ENCODE measurements at places on chromosomes 6 and 20.
A peak's percentile ranks its signal among the peaks of the same experiment; 100 is the strongest.

DNA sequence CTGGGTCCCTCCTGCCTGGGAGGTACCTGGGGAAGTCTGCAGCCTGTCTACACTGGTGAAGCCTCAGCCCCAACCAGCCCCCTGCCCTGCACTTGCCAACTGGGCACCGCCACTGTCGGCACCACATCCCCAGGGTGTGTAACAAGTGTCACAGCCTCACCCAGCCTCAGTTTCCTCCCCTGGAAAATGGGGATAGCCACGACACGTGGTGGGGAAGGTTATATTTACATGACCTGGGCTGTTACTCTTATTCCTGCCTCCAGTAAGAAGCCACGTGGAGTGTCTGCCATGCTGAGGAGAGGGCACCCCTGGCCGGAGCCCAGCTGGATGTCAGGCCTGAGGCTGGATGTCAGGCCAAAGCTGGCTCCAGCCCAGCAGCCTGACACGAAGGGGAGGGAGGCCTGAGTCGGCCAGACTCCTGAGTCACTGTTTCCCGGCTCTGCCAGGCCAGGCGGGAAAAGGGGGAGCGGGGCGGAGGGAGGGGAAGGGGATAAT, 44.9 kb downstream of the SNAI1 start:
- DNase-seq, result no peak

DNA sequence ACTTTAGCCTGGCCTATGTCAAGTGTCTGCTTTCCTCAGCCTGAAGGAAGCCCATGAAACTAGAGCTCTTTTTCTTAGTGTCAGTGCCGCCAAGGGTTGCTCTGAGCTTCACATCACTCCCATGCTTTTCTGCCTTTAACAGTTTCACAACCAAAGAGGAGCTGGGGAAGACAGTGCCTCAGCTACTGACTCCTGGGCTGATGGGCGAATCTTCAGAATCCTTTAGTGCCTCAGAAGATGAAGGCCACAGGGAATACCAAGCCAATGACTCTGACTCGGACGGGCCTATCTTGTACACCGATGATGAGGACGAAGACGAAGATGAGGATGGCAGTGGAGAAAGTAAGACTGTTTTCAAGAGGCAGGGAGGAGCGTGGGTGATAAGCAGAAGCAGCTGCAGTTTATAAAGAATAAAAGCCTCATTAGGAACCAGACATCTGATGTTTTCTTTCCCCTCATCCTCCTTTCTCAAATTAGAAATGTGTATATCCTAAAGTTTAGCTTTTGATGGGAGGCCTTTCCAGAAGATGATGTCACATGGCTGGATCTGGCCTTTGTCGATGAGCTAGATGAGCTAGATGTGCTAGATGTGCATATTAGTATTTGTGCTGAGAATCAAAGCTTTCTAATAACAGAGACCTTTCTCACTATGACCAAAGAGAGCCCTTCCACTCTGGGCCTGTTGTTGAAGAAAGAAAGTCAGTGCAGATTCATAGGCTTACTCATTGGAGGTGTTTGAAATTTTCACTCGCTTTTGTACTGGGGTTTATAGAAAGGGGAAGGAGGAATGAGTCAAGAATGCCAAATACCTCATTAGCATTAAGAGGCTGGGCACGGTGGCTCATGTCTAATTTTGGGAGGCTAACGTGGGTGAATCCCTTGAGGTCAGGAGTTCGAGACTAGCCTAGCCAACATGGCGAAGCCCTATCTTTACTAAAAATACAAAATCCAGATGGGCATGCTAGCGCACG, 70.7 kb upstream of the LTV1 start:
- DNase-seq, result no peak

- DNase-seq, result no peak
These were observed 337.7 kb downstream of the HDGFL1 start for GRCh38 chr6:22907085-22907484.

DNA sequence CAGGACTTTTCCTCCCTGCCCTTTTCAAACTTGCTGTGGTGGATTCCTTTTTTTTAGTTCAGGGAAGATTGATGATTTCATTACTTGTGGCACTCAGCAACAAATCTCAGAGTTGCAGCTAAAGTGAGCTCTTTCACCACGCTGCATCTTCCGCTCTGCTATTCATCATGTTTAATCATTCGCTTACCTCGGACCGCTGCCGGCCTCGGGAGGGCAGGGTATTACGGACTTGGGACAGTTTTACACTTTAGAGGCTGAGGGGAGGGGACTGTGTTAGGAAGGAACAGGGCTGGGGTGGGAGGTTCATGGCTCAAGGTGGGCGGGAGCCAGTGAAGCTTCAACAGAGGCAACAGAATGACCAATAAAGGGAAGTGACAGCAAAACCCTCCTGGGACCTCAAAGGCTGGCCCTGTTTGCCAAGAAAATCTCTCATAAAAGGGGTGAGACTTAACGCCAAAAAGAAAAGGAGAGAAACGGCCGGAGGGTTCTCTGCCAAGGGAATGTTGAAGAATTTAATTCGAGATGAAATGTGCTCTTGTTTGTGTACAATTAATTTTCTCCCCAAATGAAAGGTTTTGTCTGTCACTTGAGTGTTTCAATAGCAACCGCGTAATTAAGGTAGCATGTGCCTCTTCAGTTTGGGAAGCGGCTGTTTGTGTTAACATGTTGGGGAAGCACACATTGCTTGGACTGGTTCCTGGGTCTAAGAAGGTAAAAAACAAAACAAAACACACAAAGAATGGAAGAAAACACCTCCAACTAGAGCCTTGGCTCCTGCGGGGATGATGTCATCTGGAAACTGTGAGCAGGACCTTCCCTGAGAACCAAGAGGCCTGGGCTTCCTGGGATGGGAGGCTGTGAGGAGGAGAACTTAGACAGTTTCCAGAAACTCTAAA, 72.5 kb upstream of the SULF2 start:
- peak; percentile 33 for DNase-seq

DNA sequence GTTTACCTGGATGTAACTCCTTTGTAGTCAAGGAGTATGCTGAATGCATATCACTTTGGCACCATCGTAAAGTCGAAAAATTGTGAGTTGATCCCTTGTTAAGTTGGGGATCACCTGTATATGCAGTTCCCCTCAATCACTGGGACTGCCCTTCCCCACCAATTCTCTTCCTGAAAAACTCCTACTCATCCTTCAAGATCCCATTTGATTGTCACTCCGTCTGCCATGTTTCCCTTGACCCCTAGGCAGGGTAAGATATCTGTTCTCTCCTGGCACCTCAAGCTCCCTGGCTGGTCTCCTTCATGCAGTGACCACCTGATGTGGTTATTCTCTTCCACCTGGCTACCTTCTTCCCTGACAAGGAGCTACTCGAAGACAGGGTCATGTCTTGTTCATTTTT, 10.0 kb upstream of the NOL4L start:
- DNase-seq, result no peak

DNA sequence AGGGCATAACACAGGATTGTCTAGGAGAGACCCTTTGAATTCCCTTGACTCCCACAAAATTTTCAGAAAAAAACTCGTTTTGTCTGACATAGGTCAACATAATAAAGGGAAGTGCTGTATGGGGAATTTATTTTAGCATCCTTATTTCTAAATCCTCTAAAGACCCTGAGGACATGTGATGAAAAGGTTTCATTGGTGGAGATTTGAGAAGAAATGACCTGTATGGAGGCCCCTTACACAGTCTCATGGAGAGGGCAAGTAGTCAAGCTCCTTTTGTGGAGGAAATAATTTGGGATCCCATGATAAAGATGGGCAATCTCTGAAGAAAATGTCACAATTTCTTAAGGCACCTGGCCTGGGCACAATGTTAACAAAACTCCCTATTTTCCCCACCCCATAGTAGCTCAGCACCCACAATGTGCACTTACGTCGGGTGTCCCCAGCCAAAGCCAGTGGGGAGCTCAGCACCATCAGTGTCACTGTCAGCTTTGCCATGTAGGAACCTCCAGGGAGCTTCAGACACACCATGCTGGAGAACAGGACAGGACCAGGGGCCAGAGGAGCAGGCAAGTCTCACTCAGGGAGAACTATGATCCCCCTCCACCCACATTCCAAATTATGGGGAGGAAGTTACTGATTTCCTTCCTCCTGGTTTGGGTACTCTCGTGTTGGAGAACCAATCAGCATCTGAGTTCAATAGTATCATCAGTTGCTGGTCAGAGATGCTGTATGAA, at the start of gene HLA-DRB5:
Gene HLA-DRB5 (minus strand): TSS at position 591 of the 734 bp plus-strand sequence. CDS start 63 bp downstream, at position 528.
- no peak for DNase-seq

GRCh38 chr6:53199156-53199555, 50.5 kb upstream of the GCM1 start:
- DNase-seq, result no peak

DNA sequence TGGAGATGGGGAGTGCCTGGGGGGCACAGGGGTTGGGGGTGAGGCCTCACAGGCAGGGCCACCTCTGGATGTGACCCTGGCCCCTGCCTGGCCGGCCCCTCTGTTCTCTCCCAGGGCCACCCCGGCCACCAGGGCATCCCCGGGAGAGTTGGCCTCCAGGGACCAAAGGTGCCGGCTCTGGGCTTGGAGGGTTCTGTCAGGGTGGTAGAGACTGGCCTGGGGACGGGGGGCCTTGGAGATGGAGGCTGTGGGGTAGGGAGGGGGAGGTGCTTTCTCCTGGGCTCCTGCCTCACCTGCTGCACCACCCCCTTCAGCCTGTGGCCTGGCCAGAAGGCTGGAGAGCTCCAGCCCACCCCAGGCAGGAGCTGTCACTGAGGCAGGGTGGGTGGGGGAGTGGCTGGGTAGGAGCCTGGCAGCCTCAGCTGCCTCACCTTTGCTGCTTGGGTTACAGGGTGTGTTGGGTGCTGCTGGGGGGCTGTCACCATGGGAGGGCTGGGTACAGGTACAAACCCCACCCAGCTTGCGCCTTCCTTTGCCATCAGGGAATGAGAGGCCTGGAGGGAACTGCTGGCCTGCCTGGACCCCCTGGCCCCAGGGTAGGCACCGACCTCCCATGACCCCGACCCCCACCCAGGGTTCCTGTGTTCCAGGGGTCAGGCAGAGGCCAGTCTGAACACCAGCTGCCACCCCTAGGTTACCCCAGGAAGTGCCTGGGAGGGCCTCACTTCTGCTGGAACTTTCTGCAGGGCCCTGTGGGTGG, 32.7 kb downstream of the COL20A1 start:
- no peak for DNase-seq

DNA sequence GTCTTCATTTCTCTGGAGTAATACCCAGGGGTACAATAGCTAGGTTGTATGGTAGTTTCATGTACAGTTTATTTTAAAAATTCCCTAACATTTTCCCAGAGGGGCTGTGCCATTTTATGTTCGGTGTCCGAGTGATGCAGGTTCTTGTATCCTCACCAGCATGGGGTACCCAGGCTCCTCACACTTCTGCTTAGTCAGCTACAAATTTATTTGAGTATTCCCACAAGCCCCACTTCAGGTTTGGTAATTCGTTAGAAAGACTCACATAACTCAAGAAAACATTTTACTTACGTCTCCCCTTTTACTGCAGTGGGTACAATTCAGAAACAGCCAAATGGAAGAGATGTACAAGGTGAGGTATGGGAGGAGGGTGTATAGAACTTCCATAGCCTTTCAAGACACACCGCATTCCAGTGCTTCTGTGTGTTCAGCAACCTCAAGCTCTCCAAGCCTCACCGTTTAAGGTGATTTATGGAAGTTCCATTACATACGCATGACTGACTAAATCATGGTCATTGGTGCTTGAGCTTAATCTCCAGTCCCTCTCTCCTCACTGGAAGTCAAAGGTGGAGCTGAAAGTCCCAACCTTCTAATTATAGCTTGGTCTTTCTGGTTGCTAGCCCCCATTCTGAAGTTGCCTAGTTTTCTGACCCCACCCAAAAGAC, 18.1 kb downstream of the RIPK1 start:
- no peak for DNase-seq

- DNase-seq, result no peak
These were observed 318.0 kb downstream of the HTR1B start for GRCh38 chr6:77145244-77145643.

DNA sequence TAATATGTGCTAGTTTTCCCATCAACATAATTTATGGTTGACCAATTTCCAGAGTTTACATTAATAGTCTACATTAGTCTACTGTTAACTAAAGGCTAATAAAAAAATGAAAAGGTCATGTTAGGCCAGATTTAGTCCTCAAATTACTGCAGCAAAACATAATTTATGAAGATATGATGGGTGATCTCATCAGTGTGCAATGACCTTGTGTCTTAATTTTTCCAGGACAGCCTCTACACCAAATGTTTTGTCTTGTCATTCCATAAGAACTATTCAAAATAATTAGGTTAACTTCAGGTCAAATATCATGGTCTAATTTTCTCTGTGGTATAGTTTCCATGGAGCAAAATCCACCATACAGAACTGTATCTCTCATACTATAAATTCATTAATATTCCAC, 234.2 kb downstream of the COL12A1 start:
- DNase-seq, result no peak

DNA sequence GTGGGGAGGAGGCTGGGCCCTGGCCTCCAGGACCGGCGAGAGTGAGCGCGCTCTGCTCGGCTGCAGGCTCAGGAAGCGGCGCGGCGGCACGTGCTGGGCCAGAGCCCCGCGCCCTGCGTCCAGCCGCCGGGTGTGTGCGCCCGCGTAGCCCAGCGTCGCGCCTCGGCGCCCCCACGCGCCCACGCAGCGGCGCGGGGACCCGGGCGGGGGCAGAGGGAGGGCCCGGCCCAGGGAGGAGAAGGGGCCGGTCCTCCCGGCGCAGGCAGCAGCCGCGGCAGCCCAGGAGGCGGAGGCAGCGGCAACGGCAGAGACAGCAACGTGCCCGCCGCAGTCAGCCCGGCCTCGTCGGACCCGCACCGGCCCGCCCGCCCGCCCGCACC, at the start of gene EYA2:
Gene EYA2 (plus strand): TSS at position 265 of the 380 bp plus-strand sequence. CDS start 95,168 bp downstream, outside the sequence.
- DNase-seq, result no peak

DNA sequence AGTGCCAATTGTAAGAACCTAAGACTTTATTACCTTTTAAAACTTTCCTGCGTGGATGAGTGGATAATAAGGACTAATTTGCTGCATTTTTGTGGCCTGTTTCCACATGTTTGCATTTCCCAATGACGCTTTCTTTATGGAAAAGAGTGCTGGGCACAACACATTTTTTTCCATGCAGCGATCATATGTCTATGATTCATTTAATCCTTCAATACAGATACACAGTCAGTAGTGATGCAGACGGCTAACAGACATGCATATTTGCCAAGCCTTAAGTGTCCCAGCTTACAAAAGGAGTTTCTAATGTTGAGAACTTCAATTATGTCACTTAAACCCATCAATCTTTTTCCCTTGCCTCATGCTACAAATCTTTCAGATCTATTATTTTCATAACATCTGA, 239.8 kb upstream of the PREP start:
- peak; percentile 64 for DNase-seq

DNA sequence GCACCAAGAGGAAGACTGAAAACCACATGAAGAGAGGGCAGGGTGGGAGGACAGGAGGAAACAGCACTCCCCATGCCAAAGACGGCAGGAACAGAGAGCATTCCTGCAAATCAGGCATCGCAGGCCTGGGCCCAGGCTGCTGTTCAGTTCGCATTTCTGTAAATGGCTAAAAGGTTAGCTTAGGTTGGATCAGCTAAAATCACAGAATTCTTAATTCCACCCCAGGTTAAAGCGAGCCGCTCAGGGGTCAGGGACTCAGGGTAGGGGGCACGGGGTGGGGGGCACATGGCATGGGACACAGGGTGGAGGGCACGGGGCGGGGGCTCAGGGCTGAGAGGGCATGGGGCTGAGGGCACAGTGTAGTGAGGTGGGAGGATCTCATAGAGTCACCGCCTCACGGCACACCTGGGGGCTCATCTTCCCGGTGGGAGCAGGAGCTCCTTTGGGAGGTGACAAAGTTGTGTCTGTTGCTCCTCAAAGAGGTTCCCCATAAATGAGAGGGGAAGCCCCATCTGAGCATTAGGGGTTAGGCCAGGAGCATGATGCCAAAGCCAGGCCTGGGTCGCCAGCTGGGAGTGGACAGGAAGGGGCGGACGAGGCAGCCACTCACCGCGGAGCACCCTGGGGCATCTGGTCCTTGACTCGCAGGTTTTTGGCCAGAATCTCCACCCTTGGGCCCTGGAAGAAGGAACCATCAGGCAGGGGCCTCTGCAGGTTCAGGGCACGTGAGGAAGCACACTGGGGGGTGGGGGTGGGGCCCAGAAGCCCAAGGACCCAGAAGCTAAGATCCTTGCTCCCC, 200.7 kb downstream of the PREX1 start:
- no peak for DNase-seq

Data from NCI-H1417 (cell line).